ENCODE measurements at places on chromosomes 3 and 15. TPM values are rescaled to one million over a fixed set of nuclear protein-coding genes. Genes with fewer than 3 reads are reported as not detected.

Gene TARS3
- 36.2 TPM for total RNA-seq

Gene WNT5A
- 3.8 TPM for total RNA-seq

- no peak for DNase-seq
Observed at GRCh38 chr3:161557445-161558150, 61.0 kb downstream of the OTOL1 start.

DNA sequence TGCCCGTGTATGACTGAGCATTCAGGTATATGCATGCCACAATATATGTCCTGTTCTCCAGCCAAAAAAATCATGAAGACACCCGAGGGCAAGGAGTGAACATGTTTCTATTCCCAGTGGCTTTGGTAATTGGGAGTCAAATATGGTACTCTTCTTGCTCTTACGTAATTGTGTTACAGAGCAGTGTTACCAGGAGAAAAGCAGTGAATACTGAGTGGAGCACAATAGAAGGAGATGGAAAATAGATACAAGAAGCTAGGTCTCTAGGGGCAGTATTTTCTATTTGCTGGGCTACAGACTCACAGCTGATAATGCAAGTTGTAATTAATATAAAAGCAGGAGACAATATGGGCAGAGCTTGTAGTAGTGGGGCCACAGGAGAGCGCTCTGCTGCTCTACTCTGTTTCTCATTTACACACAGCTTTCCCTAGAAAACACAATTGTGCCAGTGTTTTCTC, 13.2 kb downstream of the MEIS2 start:
- no peak for DNase-seq

DNA sequence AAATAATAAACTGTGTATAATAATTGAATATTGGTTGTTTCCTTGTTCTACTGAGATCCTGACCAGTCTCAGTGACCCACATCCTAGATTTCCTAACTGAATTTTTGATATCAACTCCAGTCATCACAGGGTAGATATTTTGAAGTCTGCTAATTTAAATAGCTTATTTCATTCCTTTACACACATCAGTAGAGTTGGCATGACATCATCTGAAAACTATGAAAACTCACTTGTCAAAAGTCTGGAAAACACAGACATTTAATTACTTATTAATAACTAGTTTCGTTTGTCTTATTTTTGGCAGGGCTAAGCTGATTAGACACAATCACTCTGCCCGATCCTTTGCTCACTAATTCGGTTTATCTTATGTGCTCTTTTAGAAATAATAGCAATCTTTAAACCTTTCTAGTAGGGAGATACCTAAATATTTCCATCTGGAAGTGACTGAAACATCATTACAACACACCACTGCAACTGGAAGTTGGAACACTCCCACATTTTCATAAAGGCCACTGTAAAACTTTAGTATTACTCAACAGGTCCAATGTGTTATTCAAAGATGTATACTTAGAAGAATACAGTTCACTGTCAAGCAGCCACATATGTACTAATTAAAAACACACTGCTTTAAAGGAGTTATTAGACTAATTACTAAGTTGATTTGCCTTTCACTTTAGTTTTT, 198.4 kb upstream of the ZNF717 start:
- DNase-seq = no peak

All from left ventricle myocardium inferior (tissue), 1 donor.